ENCODE measurements at places on chromosomes 3 and 15.

DNA sequence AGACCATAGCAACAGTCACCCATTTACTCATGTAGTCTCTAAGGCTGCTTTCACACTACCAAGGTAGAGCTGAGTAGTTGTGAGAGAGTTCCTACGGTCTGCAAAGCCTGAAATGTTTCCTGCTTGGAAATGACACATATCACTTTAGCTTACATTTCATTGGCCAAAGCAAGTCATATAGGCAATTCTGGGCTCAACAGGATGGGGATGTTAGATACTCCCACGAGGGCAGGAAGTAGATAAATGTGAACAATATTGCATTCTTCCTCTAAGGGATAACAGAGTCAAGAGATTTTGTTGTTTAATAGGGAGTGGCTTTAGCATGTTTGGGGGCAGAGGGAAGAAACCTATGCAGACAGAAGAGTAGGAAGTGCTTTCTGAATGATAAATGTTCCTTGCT, 355.6 kb upstream of the THRB start:
- DNase-seq = no peak

GRCh38 chr3:53223541-53223966, 32.3 kb downstream of the TKT start:
- DNase-seq = no peak

GRCh38 chr15:81901319-81901718, 144.5 kb downstream of the MEX3B start:
- no peak for DNase-seq

DNA sequence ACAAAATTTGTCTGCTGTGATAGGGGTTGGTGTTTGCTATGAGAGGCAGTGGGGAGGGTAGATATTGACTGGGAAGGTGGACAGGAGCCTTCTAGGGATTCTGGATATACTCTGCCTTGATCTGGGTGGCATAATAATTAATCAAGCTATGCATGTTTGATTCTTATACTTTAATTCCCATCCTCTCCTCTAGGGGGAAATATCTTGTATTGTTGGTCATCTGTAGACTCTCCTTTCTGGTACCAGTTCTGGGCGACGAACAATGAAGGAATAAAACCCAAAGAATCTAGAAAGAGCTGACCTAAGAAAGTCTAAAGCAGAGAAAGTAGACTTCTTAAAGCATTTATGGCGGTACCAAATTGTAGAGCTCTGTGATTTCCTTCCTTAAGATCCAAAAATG, 198.2 kb upstream of the STRIT1 start:
- DNase-seq = peak; percentile 8

GRCh38 chr3:71725271-71725991, at the start of gene EIF4E3:
Gene EIF4E3 (minus strand): TSS chr3:71725402. CDS start chr3:71725367, 35 bp downstream.
- DNase-seq = peak; percentile 49

DNA sequence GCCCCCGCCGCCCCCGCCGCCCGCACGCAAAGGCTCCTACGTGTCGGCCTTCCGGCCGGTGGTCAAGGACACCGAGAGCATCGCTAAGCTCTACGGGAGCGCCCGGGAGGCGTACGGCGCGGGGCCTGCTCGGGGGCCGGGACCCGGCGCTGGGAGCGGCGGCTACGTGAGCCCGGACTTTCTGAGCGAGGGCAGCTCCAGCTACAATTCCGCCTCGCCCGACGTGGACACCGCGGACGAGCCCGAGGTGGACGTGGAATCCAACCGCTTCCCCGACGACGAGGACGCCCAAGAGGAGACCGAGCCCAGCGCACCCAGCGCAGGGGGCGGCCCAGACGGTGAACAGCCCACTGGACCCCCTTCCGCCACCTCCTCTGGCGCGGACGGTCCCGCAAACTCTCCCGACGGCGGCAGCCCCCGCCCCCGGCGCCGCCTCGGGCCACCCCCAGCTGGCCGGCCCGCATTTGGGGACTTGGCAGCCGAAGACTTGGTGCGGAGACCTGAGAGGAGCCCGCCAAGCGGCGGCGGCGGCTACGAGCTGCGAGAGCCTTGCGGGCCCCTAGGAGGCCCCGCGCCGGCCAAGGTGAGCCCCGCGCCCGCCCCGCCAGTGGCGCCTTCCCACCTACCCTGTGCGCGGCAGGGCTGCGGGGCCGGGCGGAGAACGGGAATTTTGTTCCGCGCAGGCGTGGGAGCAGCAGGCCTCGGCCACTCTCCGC, 2.4 kb downstream of the SKOR1 start:
- no peak for DNase-seq

DNA sequence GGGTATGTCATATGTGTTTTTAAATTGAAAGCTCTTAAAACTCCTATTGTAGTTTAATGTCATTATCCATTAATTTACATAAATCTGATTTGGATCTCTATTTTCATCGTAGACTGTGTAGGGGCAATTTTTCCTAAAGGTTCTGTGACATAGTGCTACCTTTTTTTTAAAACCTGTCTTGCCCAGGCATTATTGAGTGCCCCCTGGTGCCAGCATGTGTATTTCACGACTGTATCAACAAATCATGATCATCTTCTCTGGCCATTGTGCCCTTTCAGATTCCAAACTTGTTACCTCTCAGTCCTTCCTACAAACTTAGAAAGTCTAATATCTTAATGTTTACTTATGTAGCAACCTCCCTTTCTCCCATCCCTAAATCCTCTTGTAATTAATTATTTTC, 97.2 kb upstream of the FLNB start:
- DNase-seq = peak; percentile 57

- DNase-seq = peak; percentile 57
These were observed 778 bp upstream of the AP4E1 start for GRCh38 chr15:50907601-50908208.

- DNase-seq = peak; percentile 69
These were observed 607.9 kb upstream of the KCNMB2 start for GRCh38 chr3:177928172-177928873.

DNA sequence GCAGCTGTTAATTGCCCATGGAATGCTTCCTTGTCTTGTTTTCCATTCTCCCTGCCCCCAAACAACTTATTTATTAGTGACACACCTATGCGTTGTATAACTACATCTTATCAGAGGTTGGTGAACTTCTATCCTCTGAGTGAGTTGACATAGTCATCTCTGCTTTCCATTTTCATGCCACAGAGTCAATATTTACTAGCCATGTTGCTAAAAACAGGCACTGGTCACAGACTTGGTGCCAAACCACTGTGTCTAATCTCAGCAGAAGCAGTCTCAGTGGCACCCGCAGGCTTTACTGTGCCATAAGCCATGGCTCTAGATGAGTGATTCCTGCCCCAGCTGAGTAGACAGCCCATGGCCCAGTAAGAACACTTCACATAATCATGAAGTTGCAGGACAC, 26.5 kb downstream of the DAPK2 start:
- DNase-seq = no peak

GRCh38 chr3:49349348-49350114, 8.6 kb downstream of the GPX1 start:
- DNase-seq = no peak

- DNase-seq = no peak
These were observed 103.5 kb downstream of the SOX14 start for GRCh38 chr3:137867611-137868010.

DNA sequence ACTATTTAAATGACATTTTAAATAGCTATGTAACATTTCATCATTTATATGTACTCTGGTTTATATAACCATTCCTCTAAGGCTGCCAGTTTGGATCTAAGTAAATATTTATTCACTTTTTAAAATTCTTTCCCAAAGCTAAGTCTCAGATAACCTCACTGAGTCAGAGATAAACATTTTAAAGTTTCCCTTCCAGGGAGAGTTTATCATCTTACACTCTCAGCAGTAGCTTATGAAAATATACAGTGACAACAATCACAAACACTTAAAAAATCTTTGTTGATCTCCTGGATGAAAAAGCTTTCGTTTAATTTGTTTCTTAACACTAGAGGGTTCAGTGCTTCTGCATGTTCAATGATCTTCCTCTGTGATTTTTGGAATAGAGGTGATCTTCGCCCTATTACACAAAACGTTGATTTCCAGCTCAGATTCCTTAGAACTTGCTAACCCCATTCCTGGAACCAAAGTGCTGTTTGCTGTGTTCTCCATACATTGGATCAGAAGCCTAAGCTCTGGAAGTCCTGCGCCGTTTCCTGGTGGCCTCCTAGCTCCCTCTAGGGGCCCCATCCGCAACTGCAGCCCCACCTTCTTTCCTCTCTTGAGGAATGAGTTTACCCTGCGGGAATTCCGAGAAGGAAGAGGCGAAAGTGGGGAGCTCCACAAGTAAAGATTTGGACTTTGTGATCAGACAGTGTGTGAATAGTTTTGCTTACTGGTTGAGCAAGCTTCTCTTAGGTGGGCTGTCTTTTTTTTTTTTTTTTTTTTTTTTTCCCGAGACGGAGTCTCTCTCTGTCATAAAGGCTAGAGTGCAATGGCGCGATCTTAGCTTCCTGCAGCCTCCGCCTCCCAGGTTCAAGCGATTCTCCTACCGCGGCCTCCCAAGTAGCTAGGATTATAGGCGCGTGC, 29.3 kb upstream of the SACM1L start:
- peak; percentile 85 for DNase-seq

DNA sequence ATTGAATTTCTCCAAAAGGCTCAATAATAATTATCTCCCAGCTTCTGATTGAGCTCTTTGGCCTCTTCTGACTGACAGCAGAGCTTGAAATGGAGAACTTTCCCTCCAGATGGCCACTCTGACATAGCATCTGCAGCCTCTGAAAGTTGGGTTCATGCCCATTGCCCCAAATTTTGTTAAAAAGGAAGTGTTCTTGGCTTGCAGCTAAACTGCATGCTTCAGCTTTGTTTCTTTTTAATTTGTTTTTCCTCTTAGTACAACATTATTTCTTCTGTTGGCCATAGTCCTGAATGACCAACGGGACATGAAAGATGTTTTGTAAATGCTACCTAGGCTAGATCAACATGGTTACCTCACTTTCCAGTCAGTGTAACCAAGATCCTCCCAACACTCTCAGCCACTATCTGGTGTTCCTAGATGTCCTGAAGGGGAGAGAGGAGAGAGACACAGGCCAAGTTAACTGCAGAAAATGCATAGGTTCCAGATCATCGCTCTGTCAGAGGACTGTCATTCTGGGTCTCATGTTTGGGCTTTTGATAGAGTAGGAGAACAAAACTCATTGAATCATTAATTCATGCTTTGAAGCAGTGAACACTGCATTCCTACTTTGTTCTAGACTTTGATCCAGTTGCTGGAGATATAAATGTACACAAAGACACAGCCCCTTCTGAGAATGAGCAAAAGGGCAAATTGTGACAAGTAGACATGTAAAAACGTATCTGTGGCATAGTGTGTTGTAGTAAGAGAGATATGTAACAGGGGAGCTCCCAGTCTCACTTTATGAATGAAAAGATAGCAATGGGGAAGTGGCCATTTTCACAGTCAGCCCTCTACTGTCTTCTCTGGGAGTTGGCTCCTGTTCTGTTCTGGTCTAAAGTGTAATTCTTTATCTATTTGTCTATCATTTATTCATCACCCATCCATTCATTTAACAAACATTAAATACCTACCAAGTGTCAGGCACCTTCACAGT, 156.2 kb downstream of the ZNF621 start:
- DNase-seq = no peak

GRCh38 chr3:140052771-140053702, 118.1 kb downstream of the CLSTN2 start:
- no peak for DNase-seq

GRCh38 chr3:73114711-73115110, 53.3 kb downstream of the EBLN2 start:
- DNase-seq = no peak

DNA sequence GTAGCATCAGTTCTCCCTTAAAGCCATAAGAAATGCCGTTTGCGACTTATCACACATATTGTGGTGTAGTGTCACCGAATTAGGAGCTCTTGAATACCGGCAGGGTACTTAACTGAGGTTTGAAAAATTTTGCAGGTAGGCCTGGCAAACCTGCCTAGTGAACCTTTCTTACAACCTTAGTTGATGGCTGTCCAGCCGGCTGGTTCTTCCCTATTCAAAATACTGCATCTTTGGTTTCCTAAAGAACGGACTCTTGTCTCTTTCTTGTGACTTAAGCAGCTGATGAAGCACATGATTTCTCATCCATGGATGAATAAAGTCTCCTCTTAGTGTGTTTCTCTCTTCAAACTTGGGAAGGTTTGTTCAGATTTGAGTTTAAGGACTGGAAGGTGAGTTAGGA, 1.5 kb downstream of the RAB7A start:
- no peak for DNase-seq

GRCh38 chr3:114319453-114319852, 25.6 kb downstream of the TIGIT start:
- peak; percentile 52 for DNase-seq

- DNase-seq = peak; percentile 42
These were observed 400.0 kb downstream of the ROBO1 start for GRCh38 chr3:79367803-79368202.

Measured in ELR (cell line).